ENCODE measurements at places on chromosomes 16 and 17.
A peak's percentile ranks its signal among the peaks of the same experiment; 100 is the strongest.

- DNase-seq = no peak
These were observed 606.8 kb upstream of the CDH11 start for GRCh38 chr16:65728652-65729051.

DNA sequence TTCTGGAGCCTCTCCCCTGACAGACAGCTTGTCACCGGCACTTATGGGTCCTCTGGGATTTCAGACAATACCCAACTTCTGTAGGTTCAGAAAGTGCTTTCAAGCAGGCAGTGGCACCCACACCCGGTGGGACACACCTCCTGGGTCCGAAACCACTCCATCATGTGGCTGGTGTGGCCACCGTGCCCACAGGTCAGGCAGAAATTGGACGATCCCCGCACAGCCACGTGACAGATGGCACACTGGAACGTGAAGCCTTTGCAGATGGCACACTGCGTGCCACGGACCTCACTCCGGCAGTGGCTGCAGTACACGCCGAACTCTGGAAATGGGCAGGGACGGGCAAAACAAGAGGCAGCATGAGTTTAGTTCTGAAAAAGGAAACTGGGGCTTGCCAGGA is 99.5 kb upstream of the FA2H start:
- DNase-seq = no peak

GRCh38 chr16:81937305-81938038 is 73.8 kb downstream of the SDR42E1 start:
- DNase-seq = no peak

GRCh38 chr17:44792276-44792675 is 33.5 kb downstream of the ADAM11 start:
- DNase-seq = no peak

GRCh38 chr16:47045459-47045858 is 72.0 kb upstream of the DNAJA2 start:
- DNase-seq = no peak

DNA sequence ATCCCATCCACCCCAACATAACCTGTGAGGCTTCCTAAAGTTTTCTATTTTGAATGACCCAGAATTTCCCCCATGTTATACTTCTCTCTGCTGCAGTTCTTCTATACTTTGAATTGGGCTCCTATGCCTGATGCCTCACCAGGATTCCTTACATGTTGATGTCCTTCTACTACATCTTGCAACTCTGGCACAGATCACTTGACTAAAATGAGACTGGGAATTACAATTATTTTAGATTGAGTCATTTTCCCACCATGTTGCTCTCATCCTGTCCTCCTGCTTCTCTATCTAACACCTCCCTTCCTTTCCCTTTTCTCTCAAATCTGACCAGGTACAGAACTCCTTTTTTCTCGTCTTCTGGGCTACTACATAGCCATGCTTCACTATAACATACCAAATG is 314.0 kb upstream of the KCNJ16 start:
- no peak for DNase-seq

- no peak for DNase-seq
These were observed 50.0 kb downstream of the SF3B3 start for GRCh38 chr16:70573451-70574121.

DNA sequence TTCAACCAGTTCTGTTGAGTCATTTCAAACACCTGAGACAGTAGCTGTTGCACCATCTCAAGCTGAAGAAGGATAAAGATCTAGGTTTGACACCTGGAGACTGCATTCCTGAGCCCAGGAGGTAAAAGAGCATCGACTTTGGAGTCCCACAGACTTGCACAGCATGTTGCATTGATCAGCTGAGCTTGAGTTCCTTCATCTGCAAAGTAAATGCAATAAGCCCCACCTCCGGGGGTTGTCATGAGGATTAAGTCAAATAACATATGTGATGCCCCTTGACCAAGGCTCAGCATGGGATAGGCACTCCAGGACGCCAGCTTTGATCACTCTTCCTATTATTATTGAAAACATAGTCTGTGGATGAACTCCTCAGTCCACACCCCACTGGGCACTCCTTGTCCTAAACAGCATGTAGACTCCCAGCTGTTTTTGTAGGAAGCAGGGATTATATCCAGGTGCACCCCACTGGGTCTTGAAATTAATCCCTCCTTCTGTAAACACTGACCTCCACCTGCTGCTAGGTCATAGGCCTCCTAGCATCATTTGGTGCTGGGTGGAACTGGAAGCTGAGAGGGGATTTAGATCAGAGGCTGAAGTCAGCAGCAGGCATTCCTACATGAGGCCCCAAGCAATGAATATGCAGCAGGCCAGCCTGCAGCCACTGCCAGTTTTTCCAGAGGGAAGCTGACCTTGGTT is 259.0 kb downstream of the HS3ST4 start:
- no peak for DNase-seq

DNA sequence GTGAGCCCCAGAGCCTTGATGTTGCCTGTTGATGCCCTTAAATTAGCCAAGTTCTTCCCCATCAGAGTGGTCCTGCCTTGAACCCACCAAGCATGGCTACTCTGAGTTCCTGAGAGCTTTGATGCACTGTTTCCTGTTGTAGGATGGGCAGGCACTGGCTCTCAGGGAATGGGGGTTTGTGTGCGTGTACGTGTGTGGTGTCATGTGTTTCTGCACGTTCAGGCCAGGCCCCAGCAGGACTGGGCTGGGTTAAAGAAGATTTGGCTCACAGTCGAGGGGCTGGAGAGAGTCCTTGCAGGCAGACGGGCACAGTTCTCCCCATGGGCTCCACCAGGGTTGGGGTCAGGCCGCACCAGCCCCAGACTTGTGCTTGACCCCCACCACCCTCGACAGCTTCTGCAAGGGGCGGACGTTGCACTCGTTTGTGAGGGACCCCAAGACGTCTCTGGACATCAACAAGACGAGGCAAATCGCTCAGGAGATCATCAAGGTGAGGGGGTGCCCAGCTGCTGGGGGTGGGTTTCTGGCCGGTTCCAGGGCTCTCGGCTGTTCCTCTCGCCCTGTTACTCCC is 23.4 kb upstream of the LGALS9 start:
- DNase-seq = no peak

DNA sequence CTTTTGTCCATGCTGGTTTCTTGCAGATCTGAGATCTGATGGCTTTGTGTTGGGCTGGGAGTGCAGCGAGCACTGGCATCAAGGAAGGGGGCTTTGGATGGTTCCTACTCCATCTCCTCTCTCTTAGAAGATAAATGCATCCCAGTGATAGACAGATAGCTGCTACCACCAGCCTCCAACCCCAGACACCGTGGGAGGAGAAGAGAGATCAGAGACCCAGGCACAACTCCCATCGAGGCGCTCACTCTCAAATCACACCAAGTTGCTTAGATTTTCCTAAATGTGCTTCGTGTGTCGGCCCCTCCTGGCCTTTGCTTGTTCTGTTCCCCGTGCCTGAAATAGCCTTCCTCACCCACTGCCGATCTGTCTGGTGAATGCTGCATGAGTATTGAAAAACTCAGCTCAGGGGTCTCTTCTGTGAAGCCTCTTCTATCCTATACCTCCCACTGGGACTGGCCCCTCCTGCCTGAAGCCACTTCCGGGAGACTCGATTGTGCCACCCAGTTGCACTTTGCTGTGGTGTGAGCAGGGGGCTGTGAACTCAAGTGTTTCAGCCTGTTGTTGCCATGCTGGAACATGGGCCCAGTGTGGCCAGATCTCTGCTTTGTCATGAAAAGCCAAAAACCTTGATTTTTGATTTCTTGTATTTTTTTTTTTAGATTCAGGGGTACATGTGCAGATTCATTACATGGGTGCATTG is 242.7 kb downstream of the GSG1L start:
- no peak for DNase-seq

- no peak for DNase-seq
These were observed 2.8 kb downstream of the DNAJA3 start for GRCh38 chr16:4428500-4428899.

DNA sequence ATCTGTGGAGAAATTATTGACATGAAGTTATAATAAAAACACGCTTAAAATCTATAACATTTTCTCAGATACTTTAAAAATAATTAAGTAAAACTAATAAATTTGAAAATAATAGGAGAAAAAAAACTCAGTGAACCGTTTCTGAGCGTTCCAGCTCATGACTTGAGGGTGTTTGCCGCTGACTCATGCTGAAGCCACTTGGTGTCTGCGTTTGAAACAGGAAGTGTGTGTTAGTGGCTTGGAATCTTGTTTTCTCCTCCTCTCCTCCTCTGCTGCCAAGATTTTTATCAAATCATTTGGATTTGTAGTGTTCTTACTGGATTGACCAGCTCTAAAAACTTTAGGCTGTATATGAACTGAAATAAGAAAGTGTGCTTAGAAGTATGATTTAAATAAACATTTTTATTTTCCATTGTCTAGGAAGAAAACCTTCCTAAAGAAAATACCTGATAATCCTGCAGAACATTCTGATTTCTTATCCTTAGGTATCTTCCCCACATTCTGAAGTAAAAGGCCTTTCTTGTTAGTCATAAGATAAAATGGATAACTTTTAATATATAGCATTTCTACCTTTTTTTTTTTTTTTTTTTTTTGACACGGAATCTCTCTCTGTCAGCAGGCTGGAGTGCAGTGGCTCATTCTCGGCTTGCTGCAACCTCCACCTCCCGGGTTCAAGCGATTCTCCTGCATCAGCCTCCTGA is 30.8 kb downstream of the USP10 start:
- DNase-seq = no peak

DNA sequence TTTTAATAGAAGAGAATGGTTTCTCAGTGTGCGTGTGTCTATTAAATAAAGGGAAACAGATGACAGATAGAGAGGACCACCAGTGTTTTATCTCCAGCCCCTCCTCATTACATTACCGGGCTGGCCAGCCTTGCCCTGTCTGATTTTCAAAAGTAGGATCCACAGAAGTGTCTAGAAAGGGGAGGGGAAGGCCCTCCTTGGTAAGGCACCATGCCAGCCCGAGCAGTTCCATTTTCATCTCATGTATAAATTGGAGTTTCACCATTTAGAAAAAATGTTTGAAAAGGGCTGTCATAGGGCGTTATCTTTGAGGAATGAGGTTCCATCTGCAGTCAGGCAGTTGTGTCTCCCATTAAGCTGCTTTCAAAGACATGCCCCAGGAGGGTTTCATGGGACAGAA is 96.7 kb downstream of the SOCS1 start:
- no peak for DNase-seq

GRCh38 chr16:72860726-72861562 is 187.0 kb downstream of the ZFHX3 start:
- no peak for DNase-seq

DNA sequence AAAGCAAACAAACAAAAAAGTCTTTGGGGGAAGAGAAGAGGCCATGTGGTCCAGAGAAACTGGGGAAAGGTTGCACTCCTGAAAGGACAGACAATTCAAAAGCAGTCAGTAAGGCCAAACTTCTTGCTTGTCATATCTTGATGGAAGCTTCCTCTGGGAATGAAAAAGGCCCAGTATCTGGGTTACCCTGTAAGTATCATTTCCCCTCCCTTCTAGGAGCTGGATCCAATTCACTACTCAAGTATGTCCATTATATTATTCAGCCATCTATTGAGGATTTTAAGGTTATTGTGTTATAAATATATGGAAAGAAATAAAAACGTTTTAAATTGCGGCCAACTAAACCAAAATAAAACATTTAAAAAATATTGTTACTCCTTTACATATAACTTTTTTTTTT is 26.0 kb upstream of the MON1B start:
- DNase-seq = no peak

DNA sequence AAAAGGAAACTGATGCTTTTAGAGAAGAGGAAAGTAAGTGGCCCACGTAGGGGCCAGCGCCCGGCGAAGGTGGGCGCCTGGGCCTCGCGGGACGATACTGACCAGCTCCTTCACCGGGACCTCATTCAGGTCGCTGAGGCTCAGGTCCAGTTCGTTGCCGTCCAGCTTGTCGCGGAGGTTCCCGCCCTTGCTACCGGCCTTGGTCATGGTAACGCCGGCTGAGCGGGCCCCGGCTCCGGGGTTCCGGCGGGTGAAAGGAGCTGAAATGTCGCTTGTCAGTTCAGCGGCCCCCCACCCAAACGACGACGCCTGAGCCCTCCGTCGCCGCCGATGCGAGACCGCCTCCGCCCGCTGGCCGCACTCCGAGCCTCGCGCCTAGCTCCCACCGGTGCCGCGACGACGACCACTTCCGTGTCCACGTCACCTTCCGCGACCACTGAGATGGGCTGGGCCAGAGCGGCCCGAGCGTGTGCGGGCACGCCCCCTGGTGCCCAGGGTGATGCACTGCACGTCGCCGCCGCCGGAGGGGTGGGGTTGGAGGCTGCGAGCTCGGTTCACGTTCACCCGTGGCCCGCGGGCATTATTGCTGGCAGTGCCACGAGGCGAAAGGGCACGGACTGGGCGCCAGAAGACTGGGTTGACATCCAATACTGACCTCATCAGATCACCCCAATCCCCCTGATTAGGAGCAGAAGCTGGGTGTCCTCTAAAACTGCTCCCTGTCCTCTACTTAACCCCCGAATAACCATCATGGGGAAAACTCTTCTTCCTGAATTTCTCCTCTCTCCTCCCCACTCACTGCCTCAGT is at the start of gene LRRC59:
Gene LRRC59, minus strand, starts transcription at position 413 of the 808 bp plus-strand sequence. Its CDS starts 206 bp downstream, at position 207.
- DNase-seq = peak; percentile 94

DNA sequence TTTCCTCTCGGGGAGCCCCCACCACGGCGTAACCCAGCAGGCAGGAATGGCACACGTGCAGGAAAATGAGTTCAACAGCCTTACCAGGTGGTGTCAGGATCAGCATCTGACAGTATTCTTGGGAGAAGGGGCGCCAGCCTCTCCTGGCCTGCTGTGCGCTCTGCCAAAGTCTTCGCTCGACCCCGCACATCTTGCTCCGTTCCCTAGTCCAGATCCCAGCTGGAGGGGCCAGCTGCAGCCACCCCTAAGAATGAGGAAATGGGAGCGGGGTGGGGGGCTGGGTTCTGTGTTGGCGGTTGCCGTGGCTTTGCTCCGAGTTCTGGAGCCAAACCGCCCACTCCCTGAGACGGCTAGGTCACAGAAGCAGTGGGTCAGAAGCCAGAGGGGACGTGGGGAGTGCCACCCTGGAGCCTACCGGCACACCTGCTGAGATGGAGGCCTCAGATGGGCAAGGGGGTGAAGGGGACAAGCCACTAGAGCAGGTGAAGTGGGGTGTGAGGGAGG is at the start of gene CHCT1:
Gene CHCT1, plus strand, starts transcription at position 328 of the 504 bp plus-strand sequence. Its CDS starts 104 bp downstream, at position 432.
- DNase-seq = no peak

GRCh38 chr17:75844530-75845057 is 390 bp upstream of the UNC13D start:
- no peak for DNase-seq

GRCh38 chr17:42135664-42136653 is 13.4 kb downstream of the HSPB9 start:
- no peak for DNase-seq

DNA sequence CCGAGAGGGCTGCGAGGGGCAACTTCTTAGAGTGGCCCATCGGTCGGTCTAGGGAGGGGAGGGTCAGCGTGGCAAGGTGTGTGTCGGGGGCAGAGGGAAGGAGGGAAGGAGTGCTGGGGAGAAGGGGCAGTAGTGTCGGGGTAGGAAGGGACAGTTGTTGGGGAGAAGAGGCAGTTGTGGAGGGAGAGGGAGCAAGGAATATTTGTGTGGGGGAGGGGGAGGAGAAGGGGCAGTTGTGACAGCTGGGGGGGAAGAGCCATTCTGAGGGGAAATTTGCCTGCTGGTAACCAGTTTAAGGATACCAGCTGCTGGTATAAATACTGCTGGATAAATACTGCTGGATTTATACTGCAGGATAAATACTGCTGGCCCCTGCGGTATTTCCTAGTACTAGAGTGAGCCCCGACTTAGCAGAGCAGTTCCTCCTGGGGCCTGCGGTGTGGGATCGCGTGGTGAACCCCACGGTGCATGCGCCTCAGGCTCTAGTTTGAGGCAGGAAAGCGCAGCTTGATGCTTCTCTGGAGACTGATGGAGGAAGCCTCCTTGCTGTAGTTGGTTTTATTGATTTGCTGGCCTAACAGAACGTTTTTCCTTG is 309 bp downstream of the DNAH2 start:
- no peak for DNase-seq
